ENCODE measurements at places on chromosomes 3 and 15.
A peak's percentile ranks its signal among the peaks of the same experiment; 100 is the strongest.

- peaks cover 3% of the 10 kb centered on the region for H3K4me1 ChIP-seq
- no peaks in the 10 kb centered on the region for H3K36me3 ChIP-seq
- H3K4me3 ChIP-seq, result no peak overlapping the region
- H3K27ac ChIP-seq, result no peak overlapping the region
- peaks cover 23% of the 10 kb centered on the region for H3K27me3 ChIP-seq
Measured at GRCh38 chr15:91142946-91143345, 42.9 kb downstream of the SV2B start.

DNA sequence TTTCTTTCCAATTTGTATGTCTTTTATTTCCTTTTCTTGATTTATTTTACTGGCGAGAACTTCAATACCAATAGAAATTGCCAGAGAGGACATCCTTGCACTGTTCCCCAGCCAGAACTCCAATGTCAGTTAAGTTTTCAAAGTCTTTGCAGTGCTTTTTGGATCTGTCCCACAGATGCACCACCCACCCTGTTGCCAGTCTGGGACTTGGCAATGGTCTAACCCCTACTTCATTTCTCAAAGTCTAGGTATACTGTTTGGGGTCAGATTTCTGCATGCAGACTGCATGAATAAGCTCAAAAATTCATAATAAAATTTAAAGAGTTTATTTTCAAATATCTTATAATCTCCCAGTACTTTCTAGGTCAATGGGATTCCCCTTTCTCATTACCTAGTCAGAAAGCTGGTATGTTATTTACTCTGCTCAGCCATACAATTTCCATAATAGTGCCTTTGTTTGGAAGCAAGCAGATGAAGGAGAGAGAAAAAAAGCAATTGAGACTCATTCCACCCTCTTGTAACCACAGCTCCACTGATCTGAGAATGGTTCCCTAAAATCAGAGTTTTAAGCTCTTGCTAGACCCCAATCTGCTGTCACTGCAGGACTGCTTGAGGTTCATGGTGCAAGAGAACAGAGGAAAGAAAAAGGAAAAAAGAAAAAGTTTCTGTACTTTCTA is 125.9 kb upstream of the PLXND1 start:
- H3K4me3 ChIP-seq, result no peak overlapping the region
- no peaks in the 10 kb centered on the region for H3K27me3 ChIP-seq
- no peak for DNase-seq
- no peaks in the 10 kb centered on the region for H3K4me1 ChIP-seq
- peaks cover 9% of the 10 kb centered on the region for H3K36me3 ChIP-seq

DNA sequence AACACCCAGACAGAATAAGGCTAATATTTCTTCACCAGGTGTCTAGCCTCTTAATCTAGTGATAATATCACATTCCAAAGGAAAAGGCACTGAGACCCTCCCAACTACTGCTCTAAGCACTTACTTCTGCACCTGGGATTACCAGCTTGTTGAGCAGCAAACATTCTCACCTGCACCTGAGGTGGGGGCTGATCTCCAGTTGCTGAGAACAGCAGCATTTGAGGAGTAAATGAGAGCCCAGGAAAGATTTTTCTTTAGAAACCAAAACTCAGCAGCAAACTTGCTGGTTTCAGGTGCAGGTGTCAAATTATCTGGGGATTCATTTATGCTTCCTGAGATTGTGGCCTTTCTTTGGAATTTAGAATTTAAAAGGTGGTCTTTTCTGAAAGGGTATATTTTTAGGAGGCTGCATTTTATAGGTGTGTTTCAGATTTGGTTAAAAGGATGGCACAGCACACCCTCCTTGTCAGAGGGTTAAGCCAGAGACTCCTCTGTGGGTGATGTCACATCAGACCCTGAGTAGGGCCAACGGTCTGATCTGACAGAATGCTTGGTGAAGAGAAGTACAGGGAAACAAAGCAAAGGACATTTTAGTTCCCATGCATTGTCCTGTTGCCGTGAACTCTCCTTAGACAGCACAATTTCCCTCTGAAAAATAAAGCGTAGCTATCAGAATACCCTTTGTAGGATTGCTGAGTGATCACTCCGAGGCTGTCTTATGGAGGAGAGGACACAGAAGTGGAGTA is 411.0 kb upstream of the ATP11B start:
- DNase-seq, result no peak
- peaks cover 14% of the 10 kb centered on the region for H3K4me1 ChIP-seq
- no peaks in the 10 kb centered on the region for H3K27me3 ChIP-seq

DNA sequence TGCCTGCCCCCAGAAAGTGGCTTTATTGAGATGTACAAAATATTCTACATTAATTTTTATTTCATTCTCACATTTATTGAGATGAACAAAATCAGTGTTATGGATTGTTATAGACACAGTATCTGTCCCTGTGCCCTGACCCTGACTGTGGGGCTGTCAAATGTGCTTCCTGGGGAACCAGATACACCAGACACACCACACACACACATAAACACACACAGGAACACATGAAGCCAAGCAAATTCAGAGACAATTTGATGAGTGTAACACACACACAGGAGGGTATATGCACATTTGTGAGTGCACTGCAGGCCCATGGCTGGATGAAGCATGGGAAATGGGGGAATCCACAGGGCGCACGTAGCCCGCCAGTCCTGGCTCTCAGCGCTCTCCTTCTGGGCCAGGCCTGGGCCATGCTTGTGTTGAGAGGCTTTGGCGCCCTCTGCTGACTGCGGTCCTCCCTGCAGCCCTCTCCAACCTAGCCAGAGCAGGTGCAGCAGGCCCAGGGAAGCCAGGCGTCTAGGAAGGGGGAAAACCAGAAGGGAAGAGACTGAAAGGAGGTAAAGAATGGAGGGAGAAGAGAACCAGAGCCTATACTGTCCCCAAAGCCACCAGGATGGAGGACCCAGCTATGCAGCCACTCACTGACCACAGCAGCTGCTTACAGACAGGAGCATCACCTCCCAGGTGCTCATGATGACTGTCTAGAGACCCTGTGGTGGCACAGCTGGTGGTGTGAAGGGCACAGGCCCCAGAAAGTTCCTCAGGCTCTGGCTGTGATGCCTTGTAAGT is 18.0 kb upstream of the LOXL1 start:
- peaks cover 16% of the 10 kb centered on the region for H3K4me1 ChIP-seq
- peaks cover 6% of the 10 kb centered on the region for H3K36me3 ChIP-seq

- DNase-seq, result no peak
- H3K27ac ChIP-seq, result peak overlapping the region; percentile 9
- peaks cover 9% of the 10 kb centered on the region for H3K27me3 ChIP-seq
Measured at GRCh38 chr3:12427551-12427950, 56.7 kb upstream of the TSEN2 start.

All from nephron progenitor cell (in vitro differentiated cells).